ENCODE measurements at places on chromosomes 6 and 20.

- peak; percentile 16 for DNase-seq
Observed at GRCh38 chr20:10649797-10650160, 24.0 kb downstream of the JAG1 start.

DNA sequence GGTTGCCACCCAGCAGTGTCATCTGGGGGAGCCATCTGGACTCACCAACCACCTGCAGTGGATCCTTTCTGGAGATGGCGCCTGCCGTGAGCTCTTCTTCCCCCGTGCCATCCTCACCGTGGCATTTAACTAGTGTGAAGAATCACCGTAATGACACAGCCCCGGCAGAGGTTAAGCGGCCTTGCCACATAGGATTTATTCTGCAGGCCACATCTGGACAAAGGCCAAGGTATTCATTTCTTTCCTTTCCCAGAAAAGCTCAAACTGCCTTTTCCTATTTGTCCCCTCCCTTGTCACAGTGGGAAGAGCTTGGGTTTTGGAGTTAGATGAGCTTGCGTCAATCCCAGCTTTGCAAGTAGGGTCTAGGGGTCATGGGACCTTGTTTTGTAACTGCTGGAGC, 88.4 kb downstream of the PXDC1 start:
- DNase-seq, result no peak

GRCh38 chr6:169397684-169398083, 144.0 kb upstream of the THBS2 start:
- no peak for DNase-seq

DNA sequence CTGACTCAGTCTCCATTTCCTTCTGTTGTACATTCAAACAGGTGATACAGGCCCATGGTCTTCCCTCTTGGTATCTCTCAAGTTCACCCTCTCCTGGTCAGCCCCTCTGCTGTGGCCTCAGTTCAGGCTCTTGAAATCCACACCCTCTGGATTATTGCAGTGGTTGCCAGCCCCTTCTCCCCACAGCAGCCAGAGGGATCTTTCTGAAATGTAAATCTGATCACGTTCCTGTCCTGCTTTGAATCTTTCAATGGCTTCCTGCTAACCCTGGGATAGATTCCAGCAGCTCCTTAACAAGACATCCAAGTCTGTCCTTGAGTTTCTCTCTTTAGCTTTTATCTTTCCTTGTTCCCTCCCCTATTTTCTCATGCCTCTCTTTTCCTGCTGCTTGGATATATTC, 22.2 kb downstream of the CHMP4B start:
- no peak for DNase-seq

- no peak for DNase-seq
Observed at GRCh38 chr20:370977-371754, 9.4 kb upstream of the TRIB3 start.

- DNase-seq, result peak; percentile 12
Observed at GRCh38 chr20:14335052-14335451, 2.4 kb downstream of the FLRT3 start.

- no peak for DNase-seq
Observed at GRCh38 chr6:140360651-140361050, 986.2 kb upstream of the CITED2 start.

DNA sequence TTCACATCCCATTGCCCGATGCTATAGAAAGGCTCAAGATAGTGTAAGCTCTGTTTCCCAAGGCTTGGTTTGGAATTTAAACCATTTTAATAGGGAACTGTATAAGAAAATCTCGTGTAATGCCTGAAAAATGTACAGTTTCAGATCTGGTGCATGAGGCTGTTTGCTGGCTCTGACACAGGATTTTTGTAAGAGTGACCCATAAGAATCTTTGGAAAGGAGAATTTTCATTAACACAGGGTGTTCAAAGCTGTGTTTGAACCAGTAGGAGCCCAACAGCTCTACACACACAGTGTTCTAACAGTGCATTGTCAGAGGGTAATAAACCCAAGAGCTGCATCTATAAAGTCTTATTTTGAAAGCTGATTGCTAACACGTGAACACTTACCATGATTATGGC, 293.5 kb downstream of the PRL start:
- no peak for DNase-seq

Data from SJCRH30 (cell line).